Natural killer cell treated with Interleukin-12 subunit alpha and Interleukin-12 subunit beta and Interleukin-15 and Interleukin-18, amount 100 ng/mL, for 72 hours (primary cell): ENCODE measurements at places on chromosomes 11 and 22. TPM values are rescaled to one million over a fixed set of nuclear protein-coding genes. Genes with fewer than 3 reads are reported as not detected.

DNA sequence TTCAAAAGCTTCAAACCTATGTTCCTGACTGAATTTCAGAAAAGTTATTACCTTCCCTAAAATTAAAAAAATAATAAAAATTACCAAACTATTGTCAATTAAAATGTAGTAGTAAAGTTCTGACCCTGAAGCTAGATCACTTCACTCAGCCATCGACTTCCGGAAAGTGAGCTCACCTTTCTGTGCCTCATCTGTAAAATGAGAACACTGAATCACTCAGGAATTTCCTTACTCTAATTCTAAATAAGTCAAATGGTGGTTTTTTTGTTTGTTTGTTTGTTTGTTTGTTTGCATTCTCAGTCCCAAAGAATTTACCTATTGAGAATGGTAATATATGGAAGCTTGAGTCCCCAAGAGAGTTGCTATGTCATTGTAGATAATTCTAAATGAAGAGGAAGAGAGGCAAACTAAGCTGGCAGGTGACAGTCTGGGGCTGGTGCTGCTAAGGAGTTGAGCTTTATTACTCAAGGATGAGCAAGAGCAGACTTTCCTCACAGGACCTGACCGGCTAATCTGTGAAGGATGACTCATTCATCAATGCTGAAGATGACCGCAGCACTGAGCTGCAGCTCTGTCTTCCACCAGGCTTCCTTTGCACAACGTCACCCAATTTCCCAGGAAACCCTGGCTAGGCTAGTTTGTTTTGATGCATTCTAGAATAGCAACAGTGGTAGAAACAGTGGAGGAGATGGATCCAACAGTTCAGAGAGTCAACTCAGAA, 248.8 kb downstream of the RAB38 start:
- no peak for DNase-seq

Gene TPP1
- 92.4 TPM for total RNA-seq

GRCh38 chr22:26912655-26913345, 255.4 kb downstream of the MIAT start:
- peak; percentile 51 for DNase-seq

DNA sequence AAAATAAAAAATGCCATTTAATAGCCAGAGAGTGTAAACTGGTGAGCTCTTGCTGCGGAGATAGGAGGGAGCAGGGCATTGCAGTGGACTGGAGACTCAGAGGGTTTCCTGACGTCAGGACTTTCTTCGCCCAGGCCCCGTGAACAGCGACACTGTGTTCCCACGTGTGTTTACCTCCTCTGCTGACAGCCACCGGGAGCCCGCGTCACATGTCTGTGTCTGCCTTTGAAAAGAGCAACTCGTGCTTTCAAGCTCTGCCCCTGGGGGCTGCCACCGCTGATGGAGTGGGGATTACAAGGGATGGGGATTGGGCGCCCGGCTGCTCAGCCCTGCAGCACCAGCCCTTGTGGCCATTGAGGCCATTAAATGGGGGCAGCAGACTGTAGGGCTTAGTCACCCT, 3.3 kb downstream of the TANGO2 start:
- DNase-seq = no peak

Gene RAB38
- total RNA-seq = 2.2 TPM

GRCh38 chr11:123742031-123742723, 717 bp upstream of the ZNF202 start:
- no peak for DNase-seq

DNA sequence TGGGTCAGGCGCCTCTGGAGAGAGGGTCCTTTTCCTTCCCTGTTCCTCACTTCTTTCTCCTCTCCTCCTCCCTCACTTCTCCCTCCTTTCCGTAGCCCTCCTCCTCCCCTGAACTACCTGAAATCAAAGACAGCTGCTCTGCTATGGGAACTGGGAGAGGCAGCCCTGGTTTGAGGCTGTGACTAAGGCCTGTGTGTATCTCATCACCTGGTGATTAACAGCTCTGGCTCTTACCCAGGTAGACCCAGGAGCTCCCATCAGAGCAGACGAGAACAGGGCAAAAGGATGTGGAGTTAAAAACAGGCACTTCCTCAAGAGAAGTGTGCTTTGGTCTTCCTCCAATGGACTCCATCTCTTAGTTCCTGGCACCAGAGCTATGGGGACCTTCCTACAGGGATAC, 5.8 kb downstream of the ISX start:
- DNase-seq = no peak

DNA sequence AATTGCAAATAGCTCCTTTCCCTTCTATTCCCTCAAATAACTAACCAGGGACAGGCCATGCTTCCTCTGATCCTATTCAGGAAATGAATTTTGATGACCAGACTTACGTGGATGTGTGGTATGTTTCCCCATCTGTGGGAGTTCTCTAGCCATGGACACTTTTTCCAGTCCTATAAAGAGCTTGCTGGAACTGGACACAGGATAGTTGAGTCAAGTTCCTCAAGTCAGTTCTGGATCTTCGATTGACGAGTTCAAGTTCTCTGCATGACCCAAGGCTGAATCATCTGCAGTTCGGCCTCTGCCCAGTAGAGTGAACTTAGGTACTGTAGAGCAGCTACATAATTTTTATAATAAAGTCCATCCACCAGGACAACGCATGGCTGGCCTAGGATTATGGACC, 52.7 kb upstream of the CCND1 start:
- DNase-seq = no peak

DNA sequence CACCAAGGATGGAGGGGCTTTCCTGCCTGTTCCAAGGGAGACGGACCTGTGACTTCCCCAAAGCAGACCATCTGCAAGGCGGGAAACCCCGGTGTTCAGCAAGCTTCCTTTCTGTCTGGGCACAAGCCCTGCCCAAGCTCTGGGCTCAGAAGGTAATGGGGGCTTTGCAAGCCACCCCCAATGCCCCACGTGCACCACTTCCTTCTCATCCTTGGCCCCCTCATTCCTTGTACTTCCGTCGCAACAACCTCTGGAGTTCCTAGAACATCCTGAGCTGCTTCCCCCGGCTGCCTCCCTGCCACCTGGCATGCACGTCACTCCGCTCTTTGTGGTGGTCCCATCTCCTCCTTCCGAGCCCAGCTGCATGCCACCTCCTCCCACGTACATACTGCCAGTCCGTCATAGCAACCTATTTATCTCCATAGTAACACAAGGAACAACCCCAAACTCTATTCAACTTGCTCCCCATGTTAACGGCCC, 3.9 kb downstream of the MYEOV start:
- DNase-seq = peak; percentile 87

Gene LRRC56
- 0.98 TPM for total RNA-seq
